ENCODE measurements at places on chromosomes 3 and 15.
A peak's percentile ranks its signal among the peaks of the same experiment; 100 is the strongest.

DNA sequence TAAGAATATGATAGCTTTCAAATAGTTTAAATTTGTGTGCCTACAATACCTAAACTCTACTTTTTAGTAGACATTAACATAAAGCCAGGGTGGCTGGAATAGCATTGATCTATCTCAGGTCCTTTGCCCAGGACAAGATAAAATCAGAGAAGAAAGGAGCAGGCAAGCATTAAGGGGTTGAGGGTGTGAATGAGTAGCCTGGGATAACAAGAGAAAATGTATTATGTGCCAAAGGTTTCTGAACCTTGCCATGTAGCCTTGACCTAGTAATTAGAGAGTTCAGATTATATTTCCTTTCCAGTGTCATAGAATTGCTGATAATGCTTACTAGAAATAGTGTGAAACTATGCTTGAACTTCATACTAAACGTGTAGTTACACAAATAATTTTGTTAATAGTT is 22.9 kb downstream of the ATP11B start:
- no peak for DNase-seq

GRCh38 chr3:22907796-22908195 is 295.3 kb upstream of the UBE2E2 start:
- DNase-seq, result no peak

DNA sequence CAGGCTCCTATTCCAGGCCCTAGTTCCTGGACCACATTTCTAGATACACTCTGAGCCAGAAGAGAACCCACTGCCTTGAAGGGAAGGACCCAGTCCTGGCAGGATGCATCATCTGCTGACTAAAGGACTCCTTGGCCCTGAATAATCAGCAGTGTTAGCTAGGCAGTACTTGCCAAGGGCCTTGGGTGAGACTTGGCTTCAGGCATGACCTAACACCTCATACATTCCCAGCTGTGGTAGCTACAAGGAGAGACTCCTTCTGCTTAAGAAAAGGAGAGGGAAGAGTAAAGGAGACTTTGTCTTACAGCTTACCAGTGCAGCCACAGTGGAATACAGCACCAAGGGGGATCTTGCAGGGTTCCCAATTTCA is 26.4 kb downstream of the PEAK1 start:
- DNase-seq, result no peak

GRCh38 chr15:60835974-60836373 is 357.0 kb upstream of the ICE2 start:
- DNase-seq, result no peak

GRCh38 chr15:40756938-40757337 is 1.9 kb upstream of the RMDN3 start:
- DNase-seq, result no peak

DNA sequence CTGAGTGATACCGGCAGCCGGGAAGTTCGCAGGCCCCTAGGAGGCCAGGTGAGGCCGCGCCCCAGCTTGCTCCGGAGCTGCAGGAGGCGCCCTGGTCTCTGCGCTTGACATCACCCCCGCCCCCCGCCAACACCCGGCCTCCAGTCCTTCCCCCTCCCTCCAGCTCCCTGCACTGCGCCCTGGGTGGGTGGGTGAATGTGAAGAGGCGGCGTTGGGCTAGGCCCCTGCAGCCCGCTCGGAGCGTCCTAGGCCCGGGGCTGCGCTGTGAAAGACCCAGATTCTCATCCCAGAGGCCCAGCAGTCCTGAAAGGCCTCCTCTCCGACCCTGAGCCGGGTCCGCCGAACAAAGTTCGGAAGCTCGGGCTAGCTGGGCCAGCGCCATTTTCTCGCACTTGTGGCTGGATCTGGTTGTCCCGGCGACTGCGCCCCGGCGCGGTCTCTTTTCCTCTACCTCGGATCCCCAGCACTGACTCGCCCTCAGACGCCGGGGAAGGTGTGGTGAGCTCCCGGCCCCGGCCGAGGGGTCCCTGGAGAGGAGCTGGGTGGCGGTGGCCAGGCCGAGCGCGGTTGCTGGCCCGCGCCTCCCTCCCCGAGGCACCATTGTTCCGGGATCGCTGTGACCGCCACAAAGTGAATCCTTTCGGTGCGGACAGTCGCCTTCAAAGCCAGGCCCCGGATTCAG is 12.9 kb downstream of the ZIC4 start:
- no peak for DNase-seq

DNA sequence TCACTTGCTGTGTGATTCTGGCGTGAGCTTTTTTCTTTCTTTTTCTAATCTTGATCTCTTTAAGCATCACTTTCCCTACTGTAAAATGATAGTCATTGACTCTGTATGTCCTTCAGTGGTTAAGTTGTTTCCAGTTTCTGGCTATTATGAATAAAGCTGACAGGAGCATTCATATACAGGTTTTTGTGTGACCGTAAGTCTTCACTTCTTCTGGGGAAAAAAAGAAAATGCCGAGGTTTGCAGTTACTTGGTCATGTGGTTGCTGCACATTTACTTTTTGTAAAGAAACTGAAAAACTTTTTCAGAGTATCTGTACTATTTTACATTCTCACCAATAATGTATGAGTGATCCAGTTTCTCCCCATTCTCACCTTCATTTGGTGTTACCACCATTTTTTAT is 247.4 kb upstream of the RBMS3 start:
- DNase-seq, result no peak

- no peak for DNase-seq
Measured at GRCh38 chr3:62287392-62287927, 85.9 kb downstream of the FEZF2 start.

DNA sequence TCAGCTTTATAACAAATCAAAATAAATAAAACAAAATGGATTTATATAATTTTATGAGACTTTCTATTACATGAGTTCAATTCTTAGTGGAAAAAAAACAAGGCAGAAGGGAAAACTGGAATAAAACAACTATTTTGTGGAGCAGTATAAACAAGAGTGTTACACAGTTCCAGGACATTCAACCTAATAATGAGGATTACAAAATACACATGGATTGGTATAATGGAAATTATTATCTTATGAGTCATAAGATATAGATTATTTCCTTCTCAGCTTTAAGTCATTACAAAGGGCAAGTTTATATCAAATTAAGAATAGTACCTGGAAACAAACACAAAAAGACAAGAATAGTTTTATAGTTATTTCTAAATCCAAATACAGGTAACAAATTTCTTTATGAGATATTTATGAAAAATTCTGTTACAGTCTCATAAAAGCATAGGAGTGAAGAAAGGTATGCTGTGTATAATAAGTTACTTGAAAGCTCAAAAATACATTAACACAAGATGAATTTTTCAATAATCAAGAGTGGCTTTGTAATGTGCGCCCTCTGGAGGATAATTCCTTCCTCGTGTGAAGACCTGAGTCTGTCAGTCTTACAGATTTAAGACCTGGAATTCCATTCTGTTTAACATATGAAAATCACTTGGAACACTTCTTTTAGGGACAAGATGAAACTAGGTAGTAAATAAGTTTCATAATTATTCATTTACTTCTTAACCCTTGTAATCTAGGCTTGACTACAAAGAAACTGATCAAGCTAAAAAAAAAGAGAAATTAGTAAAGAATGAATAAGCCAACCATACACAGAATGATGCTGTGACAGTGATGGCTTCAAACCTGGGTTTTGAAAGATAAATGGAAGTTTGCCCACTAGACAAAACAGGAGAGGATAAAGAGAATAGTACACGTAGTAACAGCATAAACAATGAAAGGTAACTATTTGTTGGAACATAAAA is 9.5 kb downstream of the COPS2 start:
- DNase-seq, result peak; percentile 48

DNA sequence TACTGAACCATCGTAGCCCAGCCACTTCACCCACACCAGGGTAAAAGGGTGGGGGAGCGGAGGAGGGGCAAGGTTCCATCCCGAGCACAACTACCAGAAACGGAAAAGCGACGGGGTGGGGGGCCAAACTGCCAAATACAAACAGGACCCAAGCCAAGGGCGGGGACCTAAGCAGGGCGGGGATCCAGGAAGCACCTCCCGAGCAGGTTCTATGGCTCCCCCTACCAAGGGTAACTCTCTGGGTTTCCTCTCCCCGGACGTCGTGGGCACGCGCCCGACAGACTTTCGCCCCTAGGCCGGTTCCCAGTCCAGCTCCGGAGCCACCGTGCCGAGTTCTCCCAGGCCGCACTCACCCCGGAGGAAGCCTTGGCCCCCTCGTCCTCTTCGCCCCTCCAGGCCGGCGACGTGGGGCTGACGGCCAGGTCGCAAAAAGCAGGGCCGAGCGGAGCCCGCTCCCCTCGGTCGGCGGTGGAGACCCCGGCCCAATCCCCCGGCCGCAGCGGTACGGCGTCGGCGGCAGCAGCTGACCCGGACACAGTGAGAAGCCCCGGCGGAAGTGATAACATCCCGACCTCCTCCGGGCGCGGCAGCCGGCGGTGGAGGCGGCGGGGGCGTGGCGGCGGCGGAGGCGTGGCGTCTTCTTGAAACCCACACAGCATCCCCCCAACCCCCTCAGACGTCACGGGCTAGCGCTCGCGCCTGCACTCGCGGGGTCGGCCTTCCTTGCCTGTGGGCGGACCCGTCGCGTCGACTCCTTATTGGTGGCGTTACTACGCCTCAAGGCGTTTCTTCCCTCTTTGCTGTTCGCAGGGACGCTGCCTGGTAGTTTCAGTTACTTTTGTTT is at the start of gene BNIP2:
TSS of gene BNIP2 (minus strand) at position 539 of the 844 bp plus-strand sequence. CDS start 6,863 bp downstream, outside the sequence.
- peak; percentile 91 for DNase-seq

GRCh38 chr3:82088749-82089148 is 327.3 kb upstream of the GBE1 start:
- DNase-seq, result no peak

DNA sequence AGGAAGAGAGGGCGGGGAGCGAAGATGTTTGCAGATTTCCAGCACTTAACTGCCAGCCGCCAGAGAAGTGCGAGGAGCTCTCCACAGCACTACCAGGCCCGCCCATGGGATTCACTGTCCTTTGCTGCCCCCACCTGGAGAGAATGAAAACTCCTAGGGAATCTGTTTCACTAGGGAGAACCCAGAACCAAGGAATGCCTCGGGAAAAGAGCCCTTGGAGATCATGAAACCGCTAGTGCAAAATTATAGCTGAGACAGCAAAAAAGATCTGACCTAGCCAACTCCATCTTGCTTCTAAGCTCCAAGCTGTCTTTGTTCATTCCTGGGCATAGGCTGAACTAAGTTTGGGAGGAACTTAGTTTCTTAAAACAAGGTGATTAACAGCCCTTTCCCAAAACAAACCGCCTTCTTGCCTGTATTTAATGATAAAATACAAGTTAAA is 82.6 kb upstream of the GCNT3 start:
- DNase-seq, result peak; percentile 85

GRCh38 chr15:56795502-56795901 is 62.2 kb upstream of the ZNF280D start:
- DNase-seq, result no peak

GRCh38 chr15:52095597-52096262 is 16.8 kb downstream of the BCL2L10 start:
- peak; percentile 82 for DNase-seq

DNA sequence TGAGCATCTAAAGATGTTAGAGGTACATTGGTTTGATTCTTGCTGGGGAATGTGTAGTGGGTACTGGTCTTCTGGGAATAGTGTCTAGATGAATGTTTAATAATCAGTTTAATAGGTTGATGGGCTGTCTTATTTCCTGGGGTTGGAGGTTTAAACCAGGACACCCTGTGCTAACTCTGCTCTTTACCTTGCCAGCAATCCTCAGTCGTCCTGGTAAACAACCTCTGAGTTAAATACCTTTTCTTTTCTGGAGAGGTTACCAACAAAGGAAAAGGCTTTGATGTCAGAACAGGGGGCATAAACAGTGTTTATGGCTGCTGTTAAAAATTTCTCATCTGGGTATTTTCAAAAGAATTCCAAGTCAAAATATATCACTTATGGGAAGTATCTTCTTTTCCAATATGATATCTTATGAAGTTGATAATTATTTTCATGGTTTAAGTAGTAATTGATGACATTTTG is 23.5 kb downstream of the MITF start:
- no peak for DNase-seq

GRCh38 chr3:8548502-8549275 is 47.1 kb downstream of the LMCD1 start:
- no peak for DNase-seq

- no peak for DNase-seq
Measured at GRCh38 chr3:128804811-128805155, 74.6 kb upstream of the ACAD9 start.

GRCh38 chr15:89023311-89023961 is 64.8 kb upstream of the ABHD2 start:
- no peak for DNase-seq

GRCh38 chr3:159818399-159818798 is 170.2 kb upstream of the IL12A start:
- no peak for DNase-seq

- DNase-seq, result no peak
Measured at GRCh38 chr3:182524711-182525401, 268.4 kb upstream of the ATP11B start.

DNA sequence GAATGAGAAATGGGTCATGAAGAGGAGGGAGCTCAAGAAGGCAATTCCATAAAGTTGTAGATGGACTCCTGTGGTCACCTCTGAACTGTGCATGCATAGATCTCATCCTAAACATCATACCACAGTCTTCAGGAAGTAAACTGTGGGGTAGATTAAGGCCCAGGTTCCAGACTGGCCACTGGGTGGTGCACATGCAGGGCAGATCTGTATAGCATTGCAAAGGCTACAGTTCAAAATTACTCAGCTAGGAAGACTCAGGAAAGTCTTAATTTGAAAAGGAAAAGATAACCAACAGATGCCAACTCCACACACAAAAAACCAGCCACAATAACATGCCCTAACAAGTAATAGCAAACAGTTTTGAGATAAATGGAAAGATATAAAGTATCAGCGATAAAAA is 20.3 kb downstream of the KY start:
- no peak for DNase-seq

DNA sequence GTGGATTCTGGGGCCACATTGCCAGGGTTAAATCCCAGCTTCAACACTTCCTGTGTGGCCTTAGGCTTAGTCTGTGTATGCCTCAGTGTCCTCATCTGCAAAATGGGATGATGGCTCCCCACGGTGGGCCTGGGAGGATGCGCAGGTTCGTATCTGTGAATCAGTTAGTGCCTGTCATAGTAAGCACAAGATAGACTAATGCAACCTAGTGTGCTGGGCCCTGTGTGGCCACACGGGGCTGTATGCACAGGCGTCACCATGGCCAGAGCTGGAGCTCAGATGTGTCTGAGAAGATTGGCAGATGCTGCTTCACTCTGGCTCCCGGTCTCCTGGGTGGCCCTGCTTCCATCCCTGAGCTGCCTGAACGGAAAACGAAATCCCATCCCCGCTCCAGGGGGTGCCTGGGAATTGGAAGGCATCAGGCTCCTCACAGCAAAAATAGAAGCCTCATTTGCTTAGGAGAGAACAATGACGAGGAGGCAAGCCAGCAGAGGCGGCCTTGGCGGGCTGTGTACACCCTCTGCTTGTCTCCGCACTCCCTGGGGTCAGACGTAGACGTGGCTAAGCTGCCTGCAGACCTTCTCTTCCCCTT is 103.6 kb downstream of the APBA2 start:
- DNase-seq, result no peak

GRCh38 chr3:57230006-57230405 is 2.5 kb downstream of the APPL1 start:
- no peak for DNase-seq

- DNase-seq, result no peak
Measured at GRCh38 chr3:131303848-131304247, 77.7 kb upstream of the NUDT16 start.
